ENCODE measurements at places on chromosomes 1 and 21.

- DNase-seq: no peak
Observed at GRCh38 chr1:198083549-198083948, 73.2 kb upstream of the NEK7 start.

- DNase-seq: no peak
Observed at GRCh38 chr1:88780485-88780884, 96.4 kb downstream of the PKN2 start.

- peak; percentile 99 for DNase-seq
Observed at GRCh38 chr1:238647877-238648276, 738.5 kb upstream of the CHRM3 start.

- no peak for DNase-seq
Observed at GRCh38 chr1:167667536-167667935, 37.5 kb downstream of the RCSD1 start.

- DNase-seq: no peak
Observed at GRCh38 chr1:115090186-115090490, 835 bp upstream of the TSPAN2 start.

DNA sequence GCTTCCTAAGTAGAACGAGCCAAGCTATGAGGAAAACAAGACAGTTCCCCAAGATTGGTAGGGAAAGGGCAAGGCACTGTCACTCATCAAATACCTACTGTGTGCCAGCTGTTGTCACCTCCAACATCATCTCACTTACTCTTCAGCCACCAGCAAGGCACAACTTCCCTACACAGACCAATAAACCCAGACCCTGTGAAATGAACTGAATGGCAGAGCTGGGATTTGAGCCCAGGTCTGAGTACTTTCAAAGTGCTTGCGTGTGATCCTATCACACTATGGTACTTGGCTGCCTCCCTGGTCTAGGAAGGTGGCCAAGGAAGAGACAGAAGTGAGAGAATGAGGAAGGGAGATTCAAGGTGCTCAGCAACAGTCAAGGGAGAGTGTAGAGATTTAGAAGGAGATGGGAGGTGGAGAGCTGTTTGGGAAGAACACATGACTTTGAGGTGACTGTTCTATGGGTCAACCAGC, 16.7 kb upstream of the TRIM63 start:
- DNase-seq: no peak

- no peak for DNase-seq
Observed at GRCh38 chr1:212433577-212434462, 1.1 kb downstream of the NENF start.

DNA sequence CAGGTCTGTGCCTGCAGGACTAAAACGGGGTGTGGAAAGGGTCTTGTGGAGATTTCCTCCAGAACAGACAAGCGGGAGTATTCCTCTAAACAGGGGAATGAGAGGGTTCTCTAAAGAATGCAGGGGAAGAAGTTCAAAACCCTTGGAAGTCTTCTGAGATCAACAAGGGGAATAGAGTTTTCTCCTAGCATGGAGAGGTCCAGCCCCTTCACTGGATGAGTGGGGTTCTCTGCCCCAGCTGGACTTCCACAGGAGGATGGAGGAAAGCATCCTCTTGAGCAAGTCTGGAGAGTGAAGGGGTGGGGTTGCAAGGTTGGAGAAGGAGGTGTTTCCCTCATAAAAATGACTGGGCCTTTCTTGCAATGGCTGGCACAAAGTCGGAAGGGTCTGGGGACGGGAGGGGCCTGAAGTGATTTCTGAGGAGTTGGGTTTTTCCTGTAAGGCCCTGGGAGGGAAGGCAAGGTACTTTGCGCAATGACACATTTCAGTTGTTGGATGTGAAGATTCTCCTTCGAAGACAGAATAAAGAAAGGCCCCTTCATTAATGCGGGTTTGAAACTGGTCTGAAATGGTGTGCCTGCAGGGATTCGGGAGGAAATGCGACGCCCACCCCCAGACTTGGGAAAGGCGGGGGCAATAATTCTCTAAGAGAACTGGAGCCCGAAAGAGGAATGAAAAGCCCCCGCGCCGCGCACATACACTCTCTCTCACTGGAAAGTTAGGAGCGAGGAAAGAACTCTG, 884 bp downstream of the SPATA6 start:
- DNase-seq: no peak

DNA sequence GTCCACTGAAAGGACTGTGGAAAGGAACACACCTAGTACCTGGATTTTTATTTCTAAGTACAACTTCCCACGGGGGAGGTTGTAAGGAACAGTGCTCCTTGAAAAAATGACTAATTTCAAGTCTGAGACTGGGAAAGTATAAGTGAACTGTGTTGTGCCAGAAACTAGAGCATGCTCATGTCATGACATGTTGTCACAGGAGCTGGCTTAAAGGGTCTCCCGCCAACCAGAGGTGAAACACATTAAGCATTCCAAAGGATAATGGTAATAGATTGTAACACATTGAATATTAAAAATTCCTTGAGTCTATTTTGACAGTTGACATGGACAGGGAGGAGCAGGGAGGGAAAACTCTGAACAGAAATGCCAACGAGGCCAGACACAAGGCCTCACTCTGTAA, 6.3 kb downstream of the ATP2B4 start:
- no peak for DNase-seq

- no peak for DNase-seq
Observed at GRCh38 chr1:209063767-209064659, 519.5 kb upstream of the CAMK1G start.

- peak; percentile 23 for DNase-seq
Observed at GRCh38 chr1:84721152-84721551, 30.9 kb upstream of the SSX2IP start.

DNA sequence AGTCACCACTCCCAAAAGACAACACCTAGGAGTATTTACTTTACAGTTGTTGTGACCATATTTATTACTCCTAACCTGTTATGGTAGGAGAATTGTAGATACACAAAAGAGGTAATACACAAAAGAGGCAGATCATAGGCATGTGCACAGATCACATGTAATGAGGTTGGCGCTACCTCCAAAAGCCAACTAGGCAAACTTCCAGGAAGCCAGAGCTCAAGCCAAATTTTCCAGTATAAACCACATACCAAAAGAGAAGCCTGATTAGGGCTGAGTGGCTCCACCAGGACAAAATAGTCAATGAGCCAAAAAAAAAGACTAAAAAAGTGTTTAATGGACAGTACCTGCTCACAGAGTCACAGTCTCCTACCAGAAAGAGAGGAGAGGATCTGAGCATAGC, 195.0 kb upstream of the PBX1 start:
- no peak for DNase-seq

DNA sequence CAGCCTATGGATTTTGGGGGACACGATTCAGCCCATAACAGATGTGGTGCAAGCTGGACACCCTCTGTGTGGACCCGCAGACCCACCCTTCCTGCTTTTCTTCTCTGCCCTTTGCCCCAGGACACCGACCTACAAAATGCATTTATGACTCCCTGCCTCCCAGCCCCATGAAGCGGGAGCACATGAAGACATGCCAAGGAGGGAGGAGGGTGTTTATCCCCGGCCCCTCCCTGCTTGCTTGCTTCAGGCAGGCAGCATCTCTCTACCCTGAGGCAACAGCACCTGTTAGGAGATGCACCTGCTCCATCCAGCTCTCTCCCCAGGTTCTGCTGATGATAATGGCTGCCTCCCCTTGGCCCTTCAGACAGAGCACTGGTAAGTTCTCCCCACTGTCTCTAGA, 187.5 kb downstream of the PSMG1 start:
- DNase-seq: no peak

DNA sequence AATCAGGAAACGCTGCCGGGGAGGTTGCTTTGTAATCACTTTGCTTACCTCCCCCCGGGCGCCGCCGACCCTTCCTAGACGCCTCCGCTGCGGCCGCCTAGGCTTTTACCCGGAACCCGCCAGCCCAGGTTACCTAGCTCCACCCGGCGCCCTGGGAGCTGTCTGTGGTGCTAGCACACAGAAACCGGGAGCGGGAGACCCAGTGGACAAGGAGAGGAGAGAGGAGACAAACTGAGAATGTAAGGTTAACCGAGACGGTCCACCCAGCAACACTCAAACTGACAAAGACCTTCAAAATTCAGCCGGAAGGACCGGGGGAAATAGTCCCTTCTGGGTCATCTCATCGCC, 9.8 kb downstream of the BARHL2 start:
- DNase-seq: no peak

GRCh38 chr1:243266231-243266630, 10.4 kb downstream of the SDCCAG8 start:
- peak; percentile 80 for DNase-seq

GRCh38 chr1:2891923-2892448, 90.5 kb upstream of the TTC34 start:
- no peak for DNase-seq

DNA sequence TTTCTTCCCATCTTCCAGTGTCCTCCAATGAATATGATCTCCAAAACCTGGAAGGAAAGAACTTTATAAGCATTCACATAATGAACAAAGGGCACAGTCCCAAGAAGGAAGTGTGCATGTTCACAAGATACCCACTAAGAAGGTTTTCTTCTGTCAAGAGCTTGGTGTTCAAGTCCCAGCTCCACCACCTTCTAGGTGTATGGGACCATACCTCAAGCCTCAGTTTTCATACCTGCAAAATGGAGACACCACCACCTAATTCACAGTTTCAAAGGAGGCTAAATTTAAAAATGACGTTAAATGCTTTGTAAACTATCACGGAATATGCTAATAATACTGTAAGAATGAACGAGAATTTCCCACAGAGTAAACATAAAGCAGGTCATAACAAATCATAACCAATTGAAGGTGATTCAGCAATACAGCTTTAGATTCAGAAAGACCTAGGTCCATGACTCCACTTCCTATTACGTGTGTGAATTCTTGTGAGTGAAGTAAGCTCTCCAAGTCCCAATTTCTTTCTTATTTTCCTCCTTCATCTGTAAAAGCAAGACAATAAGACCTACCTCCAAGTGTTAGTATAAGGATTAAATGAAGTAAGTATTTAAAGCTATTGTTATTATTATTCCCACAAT, 8.1 kb upstream of the KTI12 start:
- no peak for DNase-seq

DNA sequence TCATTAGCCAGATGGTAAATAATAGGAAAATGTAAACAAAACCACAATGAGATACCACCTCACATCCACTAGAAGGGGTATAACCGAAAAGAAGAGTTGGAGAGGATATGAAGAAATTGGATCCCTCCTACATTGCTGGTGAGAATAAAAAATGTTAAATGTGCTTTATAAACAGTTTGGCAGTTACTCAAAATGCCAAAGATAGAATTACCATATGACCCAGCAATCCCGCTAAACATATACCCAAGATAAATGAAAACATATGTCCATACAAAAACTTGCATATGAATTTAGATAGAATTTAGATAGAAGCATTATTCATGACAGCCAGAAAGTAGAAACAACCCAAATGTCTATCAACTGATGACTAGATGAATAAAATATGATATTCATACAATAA, 4.4 kb upstream of the FMO2 start:
- DNase-seq: no peak

DNA sequence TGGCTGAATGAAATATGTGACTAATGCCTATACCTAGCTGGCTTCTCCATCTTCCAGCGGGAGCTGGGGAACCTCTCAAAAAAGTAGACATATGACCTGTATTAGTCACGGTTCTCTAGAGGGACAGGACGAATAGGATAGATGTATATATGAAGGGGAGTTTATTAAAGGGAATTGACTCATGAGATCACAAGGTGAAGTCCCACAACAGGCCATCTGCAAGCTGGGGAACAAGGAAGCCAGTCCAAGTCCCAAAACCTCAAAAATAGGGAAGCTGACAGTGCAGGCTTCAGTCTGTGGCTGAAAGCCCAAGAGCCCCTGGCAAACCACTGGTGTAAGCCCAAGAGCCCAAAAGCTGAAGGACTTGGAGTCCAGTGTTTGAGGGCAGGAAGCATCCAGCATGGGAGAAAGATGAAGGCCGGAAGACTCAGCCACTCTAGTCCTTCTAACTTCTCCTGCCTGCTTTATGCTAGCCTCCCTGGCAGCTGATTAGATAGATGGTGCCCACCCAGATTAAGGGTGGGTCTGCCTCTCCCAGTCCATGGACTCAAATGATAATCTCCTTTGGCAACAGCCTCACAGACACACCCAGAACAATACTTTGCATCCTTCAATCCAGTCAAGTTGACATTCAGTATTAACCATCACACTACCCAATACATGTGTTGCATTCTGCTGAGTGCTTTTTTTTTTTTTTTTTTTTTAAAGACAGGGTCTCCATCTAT, 19.6 kb downstream of the OLIG1 start:
- no peak for DNase-seq

DNA sequence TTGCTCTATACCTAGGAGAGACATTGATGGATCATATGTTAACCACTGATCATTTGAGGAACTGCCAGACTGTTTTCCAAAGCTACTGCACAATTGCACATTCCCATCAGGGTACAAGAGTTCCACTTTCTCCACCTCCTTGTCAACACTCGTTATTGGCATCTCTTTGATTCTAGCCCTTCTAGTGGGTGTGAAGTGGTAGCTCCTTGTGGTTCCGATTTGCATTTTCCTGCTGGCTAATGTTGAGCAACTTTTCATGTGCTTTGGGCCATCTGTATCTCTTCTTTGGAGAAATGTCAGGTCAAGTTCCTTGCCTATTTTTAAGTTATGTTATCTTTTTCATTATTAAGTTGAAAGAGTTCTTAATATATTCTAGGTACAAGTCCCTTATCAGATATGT, 90.1 kb downstream of the DMRTB1 start:
- DNase-seq: no peak

DNA sequence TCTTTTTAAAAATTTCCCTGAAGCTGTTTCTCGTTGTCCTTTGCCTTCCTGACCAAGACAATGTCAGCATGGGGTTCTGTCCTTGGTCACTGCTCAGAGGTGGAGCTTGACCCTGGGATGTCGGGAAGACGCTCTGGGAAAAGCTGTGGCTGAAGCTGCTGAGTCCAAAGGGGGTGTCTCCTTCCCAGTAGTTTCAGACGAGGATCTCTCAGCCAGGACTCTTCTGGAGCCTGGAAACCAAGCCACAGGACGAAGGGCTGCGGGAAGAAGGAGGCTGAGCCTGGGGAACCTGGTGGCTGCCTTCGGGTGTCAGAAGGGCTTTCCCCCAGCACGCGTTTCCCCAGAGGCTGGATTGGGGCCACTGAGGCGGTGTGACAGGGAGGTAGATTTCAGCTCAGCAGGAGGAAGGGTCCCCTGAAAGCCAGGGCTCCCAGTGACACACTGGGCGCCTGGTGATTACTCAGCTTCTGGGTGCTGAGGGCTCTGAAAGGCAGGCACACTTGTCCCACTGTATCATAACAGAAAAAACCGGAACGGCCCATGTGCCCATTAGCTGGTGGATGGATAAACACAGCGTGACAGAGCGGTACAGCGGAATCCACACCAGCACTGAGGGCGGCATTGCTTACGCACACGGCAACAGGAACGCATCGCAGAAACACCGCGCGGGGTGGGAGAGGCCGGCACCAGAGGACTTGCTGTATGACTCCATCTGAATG, 5.0 kb upstream of the KRTAP12-1 start:
- no peak for DNase-seq

GRCh38 chr1:28062806-28063205, 25.6 kb downstream of the EYA3 start:
- peak; percentile 62 for DNase-seq

- DNase-seq: no peak
Observed at GRCh38 chr1:228810878-228811711, 75.8 kb downstream of the RHOU start.

Data from brain microvascular endothelial cell (primary cell).